ENCODE measurements at places on chromosomes 1 and 21. TPM values are rescaled to one million over a fixed set of nuclear protein-coding genes. Genes with fewer than 3 reads are reported as not detected.

DNA sequence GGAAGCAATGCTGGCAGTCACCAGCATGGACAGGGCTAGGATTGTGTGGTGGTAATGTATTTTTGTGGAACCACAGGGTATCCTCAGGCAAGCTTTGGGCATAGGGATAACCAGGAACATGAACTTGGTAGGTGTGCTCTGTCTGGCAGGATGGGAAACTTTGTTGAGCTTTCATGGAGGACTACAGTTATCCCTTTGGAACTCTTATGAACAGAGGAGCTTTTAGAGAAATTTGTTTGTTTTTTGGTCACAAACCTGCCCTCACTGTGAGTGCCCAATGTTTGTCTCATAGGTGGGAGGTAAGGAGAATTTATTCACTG, 54.4 kb downstream of the MACF1 start:
- no peak for ATAC-seq

- ATAC-seq = peak; percentile 51
Observed at GRCh38 chr1:201883786-201884185, 4.9 kb upstream of the SHISA4 start.

- ATAC-seq = peak; percentile 47
Observed at GRCh38 chr1:51535006-51535592, 16.0 kb upstream of the EPS15 start.

- no peak for ATAC-seq
Observed at GRCh38 chr1:32536764-32537163, 2.5 kb upstream of the ZBTB8A start.

- ATAC-seq = no peak
Observed at GRCh38 chr1:61287734-61288133, 205.4 kb downstream of the NFIA start.

GRCh38 chr1:224519874-224520273, 85.3 kb upstream of the WDR26 start:
- ATAC-seq = no peak

DNA sequence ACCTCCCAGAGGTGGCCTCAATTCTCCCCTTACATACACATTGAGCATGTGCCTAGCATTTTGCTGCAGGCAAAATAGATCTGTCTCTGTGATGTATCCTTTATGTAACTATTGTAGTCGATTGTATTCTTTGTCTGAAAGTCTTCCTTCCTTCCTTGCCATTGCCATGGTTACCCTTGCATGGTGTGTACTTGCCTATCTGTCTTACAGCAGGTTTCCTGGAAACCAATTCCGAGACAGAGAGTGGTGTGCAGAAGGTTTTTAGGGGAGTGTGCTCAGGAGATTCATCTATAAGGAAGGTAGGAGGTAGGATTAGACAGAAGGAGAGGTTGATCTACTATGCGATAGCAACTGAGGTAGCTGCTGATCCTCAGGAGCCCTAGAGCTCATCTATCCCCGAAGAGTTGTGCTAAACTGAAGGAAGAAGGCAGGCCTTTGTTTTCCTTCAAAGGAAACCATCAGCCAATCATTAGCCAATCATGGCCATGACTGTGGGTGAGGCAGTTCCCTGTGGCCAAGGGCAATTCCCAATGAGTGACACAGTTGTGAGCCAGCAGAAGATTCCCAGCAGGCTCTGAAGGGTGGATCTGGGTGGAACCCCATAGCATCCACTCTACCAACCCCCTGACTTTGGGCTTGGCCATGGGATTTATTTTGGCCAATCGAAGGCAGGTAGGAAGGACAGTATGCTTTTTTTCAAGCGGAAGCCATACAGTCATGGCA, 15.0 kb downstream of the CITED4 start:
- no peak for ATAC-seq

DNA sequence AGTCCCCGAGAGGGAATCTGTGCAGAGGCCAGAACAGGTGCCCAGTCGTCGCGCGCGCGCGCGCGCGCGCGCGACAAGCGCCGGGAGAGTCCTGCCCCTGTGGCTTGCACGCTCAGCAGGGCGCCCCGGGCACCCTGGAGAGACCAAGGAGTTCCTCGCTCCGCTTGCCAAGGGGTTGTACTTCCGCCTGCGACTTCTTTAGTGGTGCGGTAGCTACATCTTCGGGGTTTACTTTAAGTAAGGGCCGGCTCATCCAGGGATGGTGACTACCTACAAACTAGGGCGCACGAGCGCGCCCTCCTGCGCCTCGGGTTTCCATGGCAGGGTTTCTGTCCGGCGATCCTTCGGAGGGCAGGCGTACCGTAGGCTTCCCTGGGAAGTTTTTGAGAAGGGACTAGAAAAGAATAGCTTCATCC, 1.4 kb downstream of the LHX4 start:
- ATAC-seq = no peak

- no peak for ATAC-seq
Observed at GRCh38 chr1:159880430-159880829, 18.0 kb upstream of the VSIG8 start.

DNA sequence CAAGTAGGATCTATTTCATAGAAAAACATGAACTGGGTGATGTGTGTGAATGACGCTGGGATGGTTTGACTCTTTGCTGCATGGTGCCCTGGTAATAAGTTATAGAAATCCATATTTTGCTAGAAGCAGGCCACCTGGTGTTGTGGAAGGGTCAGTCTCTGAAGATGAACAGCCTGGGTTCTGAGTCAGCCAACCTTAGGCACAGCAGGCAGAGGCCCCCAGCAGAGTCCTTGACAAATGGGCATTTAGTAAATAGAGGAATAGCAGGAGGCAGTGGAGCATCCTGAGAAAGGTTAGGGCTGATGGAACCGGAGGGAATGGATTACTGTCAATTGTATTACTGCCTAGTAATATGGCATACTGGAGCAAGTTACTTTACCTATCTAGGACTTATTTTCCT, 20.9 kb downstream of the FGGY start:
- no peak for ATAC-seq

GRCh38 chr1:84847253-84848250, 45.5 kb downstream of the LPAR3 start:
- peak; percentile 75 for ATAC-seq

DNA sequence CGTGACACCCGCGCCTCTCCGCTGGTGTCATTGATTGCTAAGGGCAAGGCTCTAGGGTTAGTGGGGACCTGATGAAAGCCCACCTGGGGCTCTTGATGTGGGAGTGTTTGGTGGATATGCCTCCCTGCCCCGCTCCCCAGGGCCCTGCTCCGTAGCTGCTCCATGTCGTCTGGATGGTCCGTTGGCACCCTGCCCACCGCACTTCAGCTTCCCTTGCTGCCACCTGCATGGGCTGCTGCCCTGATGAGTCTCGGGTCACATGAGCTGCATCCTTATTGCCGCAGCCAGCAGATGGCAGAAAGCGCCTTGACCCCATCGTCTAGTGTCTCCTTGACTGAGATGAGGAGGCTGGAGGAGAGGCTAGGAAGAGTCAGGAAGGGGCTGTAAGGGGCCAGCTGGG, 439.4 kb downstream of the CAMTA1 start:
- no peak for ATAC-seq

DNA sequence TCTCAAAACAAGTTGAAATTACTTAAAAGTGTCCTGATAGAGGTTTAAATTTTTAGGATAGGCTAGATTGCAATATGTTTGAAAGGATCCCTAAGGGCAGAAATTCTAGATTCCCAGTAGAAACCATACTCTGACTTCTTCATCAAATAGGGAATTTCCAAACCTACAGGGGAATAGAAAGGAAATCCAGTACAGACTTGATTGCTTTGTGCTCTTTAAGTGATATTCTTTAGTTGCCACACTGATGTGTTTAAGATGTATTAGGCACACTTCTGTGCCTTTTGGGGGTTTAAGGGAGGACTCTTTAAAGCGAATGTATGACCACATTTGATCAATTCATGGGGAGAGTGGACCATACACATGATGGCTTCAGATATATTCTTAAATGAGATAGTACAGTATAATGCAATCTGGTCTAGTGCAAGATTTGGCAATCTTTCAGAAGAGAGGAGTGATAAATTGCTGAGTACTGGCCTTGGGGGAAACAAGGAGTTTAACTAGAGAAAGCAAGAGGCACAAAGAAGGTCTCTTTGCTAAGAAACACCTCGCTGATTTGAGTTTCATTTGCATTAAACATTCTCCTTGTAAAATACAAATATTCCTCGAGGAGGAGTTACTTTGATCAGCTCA, 268.8 kb upstream of the NR5A2 start:
- no peak for ATAC-seq

DNA sequence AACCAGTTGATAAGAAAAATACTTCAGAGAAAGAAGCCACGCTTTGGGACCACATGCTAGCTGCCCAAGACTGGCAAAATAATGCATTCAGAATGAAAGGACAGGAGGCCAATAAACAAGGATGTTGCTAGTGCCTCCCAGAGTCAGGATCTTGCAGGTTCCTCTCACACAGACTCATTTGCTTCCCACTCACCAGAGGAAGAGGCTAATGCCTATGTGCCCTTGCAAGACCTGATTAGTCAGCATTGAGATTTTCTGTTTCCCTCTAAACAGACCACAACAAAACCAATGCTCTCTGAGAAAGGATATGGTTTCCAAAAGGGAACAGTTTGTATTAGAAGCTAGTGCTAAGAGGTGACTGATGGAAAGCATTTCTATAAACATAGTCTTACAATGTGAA, 85.7 kb downstream of the NRDC start:
- ATAC-seq = peak; percentile 90

GRCh38 chr21:35039595-35040289, 9.4 kb downstream of the RUNX1 start:
- no peak for ATAC-seq

DNA sequence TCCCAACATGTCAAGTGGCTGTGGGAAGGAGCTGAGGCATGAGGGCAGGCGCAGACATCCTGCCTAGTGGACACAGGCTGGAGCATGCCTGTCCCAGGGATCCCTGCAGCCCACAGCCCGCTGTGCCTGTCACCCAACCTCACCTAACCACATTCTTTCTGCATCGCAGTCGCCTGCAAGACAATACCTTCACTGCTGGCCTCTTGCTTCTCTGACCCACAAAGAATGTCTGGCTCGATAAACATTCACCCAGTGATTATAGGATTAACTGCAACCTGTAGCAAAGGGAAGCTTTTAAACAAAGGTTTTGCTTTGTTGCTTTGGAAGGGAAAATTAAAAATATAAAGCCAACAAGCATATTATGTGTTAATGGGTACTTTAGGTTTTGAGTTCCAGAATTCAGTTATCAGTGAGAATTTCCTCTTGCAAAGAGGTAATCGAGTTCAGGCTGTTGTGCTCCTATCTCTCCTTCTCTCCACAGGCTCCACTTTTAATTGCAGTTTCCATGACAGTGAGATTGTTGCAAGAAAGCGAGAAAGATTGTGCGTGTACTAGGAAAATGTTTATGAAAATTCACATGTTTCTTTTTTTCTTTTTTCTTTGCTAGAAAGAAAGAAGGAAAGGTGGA, 40.0 kb upstream of the ZNF648 start:
- ATAC-seq = no peak

DNA sequence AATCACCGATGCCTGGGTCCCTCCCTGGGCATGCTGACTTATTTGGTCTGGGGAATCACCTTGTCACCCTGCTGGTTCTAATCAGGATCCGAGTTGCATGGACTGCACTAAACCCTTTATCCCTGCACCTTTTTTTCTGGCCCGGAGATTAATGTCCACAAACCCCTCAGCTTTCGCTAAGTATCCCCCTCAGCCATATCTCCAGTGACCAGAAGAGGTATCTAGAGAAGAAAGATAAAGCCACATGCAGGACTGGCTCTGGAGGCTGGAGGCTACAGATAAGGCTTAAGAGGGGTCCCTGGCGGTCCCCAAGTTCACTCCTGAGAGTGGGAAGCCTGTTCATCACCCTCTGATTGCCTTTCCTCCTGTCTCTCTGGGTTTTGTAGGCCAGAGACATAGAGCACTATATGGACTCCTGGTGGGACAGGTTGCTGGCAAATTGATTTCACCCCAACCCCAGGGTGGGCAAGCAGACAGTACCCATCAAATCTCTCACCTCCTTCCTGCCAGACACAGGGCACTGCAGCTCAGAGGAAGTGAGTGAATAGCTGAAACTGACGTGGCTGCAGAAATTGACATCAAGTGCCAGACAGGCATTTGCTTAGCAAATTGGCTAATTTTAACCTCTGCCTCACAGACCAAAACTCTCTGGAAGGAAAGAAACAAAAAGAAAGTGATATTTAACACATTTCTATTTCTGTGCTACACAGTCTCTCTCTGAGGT, 38.8 kb downstream of the HMGB4 start:
- ATAC-seq = no peak

- ATAC-seq = no peak
Observed at GRCh38 chr1:24749252-24749651, 4.0 kb downstream of the CLIC4 start.

DNA sequence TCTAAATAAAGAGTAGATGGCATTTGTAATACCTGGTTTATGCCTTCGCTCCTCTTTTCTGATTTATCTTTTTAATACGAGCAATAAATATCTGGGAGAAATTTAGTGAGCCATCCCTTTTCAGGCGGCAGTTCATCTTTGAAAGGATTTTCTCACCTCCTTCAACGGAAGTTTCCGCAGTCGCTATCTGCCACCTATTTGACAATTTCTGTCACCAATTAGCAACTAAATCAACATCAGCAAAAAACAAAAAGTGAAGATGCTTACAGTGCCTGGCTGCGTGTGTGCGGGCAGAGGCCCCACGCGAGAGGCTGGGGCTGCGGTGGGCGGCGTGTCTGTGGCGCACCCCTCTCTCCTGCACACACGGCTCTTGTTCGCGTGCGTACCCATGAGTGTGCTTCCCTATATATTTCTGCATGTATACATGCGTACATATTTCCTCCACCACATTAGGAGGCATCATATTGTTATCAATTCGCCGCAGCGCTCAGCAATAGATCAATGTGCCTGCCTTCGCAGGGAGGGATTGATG, 117.3 kb upstream of the BARHL2 start:
- no peak for ATAC-seq

- ATAC-seq = no peak
Observed at GRCh38 chr1:152141971-152142584, 16.9 kb downstream of the RPTN start.

CYP4X1 gene
- not detected for total RNA-seq

WNT9A gene
- 0.24 TPM for total RNA-seq

IFFO2 gene
- 17.0 TPM for total RNA-seq

UBE2U gene
- not detected for total RNA-seq

NEGR1 gene
- total RNA-seq = not detected

ALG14 gene
- total RNA-seq = 6.2 TPM

OR2T1 gene
- total RNA-seq = not detected

HNRNPCL1 gene
- not detected for total RNA-seq

IL19 gene
- not detected for total RNA-seq
